ENCODE measurements at places on chromosomes 5 and 9.

- no peak for DNase-seq
These were observed 4.5 kb downstream of the CAMK2A start for GRCh38 chr5:150285114-150285513.

DNA sequence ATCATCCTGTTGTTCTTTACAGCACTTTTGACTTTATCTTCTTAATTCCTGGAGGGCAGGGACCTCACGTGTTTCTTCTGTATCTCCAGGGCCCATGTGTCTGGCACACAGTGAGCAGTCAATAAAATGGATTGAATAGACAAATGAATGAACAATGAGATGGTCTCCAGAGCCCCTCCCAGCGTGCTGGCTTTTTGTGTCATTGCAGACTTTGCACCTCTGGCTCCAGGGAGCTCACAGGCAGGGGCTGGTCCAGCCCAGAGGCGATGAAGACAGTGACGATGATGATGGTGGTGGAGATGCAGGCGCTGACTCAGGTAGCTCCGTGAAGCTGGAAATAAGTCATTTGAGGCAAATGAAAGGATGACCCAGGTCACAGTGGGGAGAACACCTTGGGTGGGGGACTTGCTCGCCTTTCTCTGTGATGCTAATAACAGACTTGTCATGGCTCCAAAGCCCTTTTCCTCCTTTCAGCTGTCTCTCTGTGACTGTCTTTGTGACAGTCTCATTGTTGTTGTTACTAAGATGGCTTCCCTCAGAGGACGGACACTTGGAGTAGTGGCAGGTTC is 30.4 kb upstream of the FABP6 start:
- no peak for DNase-seq

DNA sequence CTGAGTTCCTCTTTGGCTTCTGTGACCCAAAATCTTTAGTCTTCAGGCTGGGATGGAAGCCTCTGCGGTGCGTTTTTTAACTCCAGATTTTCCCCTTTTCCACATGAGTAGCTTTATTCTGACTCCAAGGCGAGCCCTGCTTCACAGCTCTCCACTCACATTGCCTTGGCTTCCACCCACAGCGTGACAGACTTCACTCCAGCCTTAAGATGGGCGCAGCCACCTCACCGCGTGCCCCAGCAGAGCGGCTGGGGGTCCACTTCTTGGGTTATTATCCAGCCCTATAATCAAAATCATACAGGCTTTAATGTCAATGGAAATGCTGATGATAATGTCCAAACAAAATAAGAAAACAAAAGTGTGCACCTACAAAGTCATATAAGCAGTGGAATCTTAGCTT is 1.2 kb downstream of the EXOC3 start:
- DNase-seq: no peak

- DNase-seq: no peak
These were observed 340.6 kb downstream of the ASTN2 start for GRCh38 chr9:117074342-117074662.

DNA sequence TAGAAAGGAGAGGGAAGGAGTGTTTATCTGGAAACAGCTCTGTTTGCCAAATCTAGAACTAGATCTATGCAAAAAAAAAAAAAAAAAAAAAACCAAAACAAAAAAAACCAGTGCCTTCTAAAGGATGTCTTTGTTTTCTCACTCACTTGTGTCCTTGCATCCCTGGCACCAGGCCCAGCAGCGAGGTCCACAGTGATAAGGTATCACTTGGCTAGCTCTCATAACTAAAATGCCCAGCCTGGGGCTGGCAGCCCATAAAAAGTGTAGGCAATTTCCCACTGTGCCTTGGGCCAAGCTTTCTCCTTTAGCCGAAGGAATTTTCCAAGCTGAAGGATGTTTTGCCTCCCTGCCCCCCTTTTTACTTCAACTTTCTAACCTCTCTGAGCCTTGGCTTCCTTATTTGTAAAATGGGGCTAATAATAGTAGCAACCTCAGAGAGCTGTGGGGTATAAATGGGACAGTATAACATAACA is 20.8 kb downstream of the RGS3 start:
- DNase-seq: no peak

GRCh38 chr5:82561797-82562196 is 283.6 kb upstream of the RPS23 start:
- DNase-seq: no peak

DNA sequence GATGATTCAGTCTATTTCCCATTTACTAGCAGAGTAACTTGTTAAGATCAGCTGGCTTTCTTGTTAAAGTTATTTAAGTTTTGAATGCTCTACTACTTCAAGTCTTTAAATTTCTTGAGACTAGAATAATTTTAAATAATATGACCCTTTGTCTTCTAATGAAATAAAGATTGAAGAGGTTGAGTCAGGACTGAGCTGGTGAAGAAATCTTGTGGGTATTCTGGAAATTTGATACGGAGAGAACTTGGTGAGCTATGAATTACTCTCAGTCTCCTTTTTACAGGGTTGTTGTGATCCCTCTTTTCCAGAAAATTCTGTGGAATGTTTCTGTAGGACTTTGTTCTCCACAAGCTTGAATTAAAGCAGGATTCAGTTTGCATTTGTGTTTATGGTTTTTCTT is 29.3 kb downstream of the RNF20 start:
- no peak for DNase-seq

GRCh38 chr5:89313804-89314588 is 431.0 kb upstream of the MEF2C start:
- no peak for DNase-seq

DNA sequence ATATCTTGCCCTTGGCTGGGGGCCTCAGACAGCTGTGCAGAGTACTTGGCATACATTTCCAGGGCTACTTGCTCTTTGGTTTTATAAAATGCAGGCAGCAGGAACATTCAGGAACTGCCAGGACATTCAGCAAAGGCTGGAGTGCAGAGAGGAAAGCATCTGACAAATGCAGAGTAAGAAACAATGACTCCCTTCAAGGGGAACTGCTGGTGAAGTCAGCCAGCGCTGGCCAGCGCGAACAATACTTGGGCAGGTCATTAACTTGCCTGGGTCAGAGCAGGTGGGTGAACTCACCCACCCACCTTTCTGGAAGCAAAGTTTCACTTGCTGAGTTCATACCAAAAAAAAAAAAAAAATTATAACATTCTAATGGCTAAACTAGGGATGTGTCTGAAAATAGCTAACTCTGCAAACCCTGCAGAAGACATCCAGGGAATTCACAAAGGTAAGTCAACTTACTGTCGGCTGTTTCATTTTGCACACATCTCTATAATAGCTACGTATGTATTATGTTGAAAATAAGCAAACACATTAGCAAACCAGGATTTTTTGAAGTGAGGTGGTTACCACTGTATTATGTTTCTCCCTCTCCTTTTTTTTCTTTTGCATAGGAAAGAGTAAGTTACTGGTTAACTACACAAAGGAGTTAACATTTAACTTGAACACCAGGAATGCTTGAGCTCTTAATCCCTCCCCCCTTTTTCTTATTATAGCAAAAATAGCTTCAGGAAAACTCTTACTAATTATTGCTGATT is 152.2 kb downstream of the GLIS3 start:
- no peak for DNase-seq

GRCh38 chr9:70761139-70761670 is 346.7 kb upstream of the KLF9 start:
- DNase-seq: no peak

DNA sequence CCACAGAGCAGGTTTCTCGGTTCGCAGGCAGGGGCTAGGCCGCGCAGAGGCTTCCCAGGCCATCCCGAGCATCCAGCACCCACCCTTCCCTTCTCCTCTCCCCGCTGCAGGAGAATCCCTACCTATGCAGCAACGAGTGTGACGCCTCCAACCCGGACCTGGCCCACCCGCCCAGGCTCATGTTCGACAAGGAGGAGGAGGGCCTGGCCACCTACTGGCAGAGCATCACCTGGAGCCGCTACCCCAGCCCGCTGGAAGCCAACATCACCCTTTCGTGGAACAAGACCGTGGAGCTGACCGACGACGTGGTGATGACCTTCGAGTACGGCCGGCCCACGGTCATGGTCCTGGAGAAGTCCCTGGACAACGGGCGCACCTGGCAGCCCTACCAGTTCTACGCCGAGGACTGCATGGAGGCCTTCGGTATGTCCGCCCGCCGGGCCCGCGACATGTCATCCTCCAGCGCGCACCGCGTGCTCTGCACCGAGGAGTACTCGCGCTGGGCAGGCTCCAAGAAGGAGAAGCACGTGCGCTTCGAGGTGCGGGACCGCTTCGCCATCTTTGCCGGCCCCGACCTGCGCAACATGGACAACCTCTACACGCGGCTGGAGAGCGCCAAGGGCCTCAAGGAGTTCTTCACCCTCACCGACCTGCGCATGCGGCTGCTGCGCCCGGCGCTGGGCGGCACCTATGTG is 36.1 kb downstream of the NTNG2 start:
- no peak for DNase-seq

- no peak for DNase-seq
These were observed 57.7 kb downstream of the PRDM6 start for GRCh38 chr5:123146696-123147095.

GRCh38 chr5:143714629-143715028 is 97.3 kb upstream of the HMHB1 start:
- no peak for DNase-seq

- DNase-seq: no peak
These were observed 96.7 kb upstream of the ALDH1B1 start for GRCh38 chr9:38295764-38296163.

- no peak for DNase-seq
These were observed 90.6 kb upstream of the SAP30L start for GRCh38 chr5:154355129-154355611.

DNA sequence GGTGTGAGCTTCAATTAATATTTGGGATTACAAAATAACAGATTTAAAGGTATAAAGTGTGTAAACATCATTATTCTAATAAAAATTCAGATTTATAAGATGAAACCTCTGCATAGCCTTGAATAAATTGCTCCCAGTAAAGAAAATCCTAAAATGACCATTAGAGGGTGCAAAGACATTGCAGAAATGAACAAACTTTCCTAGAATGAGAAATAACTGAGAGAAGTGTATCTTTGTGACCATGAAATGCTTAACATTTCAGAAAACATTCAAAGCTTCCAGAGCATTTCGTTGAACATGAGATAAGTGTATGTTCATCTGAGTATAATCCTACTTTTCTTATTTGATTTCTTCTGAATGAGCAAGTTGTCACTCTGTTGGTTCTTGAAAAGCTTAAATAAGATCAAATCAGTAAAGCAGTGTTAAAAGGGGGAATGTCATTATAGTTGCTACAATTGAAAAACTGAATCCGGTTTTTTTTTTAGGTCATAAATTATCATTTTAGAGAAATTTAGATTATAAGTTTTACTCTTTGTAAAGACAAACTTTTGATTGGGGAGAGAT is 24.7 kb upstream of the NUDT12 start:
- no peak for DNase-seq

GRCh38 chr5:178232920-178233429 is 373 bp upstream of the PHYKPL start:
- DNase-seq: no peak

DNA sequence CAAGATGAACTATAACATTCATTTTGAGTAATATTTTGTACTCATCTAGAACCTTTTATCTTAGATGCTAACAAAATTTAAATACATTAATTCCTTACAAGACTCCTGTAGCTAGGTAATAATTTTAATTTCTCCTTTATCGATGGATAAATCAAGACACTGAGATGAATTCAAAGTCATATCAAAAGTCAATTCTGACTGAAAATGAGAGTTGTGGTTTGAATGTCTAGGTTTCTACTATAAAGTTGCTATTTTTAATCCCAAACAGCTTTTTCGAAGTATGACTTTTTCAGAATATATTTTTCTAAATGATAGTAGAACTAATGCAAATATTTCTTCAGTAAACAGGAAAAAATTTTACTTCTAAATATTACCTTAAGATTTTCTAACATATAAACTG is 491.7 kb upstream of the FAM174A start:
- DNase-seq: no peak

GRCh38 chr9:137759649-137760321 is 117.8 kb upstream of the CACNA1B start:
- no peak for DNase-seq

- no peak for DNase-seq
These were observed 831.1 kb downstream of the NR2F1-AS1 start for GRCh38 chr5:92749943-92750342.
